Progenitor cell of endocrine pancreas (in vitro differentiated cells): ENCODE measurements at places on chromosomes 3 and 15. TPM values are rescaled to one million over a fixed set of nuclear protein-coding genes. Genes with fewer than 3 reads are reported as not detected.
A peak's percentile ranks its signal among the peaks of the same experiment; 100 is the strongest.

DNA sequence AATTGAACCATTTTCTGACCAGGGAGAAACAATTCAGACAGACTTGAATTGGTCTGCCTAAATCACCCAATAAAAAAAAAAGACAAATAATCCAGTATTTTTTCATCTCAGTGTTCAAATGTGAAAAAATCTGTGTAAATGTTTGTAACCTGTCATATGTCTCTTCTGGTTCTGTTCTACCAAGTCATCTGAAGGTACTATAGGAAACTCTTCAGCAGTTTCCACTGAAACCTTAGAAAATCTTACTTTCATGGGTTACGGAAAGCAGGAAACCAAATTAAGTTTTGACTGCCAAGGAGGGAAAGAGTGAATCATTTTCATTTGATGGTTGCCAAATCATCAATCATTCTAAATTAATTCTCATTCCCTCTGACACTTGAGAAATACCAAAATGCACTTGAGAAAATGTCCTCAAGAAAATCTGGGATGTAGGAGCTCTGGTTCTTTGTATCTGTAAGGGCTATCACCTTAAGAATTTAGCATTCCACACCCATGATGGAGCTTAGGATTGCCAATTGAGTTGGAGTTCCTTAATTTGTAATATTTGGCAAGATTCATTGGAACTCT, 278.2 kb upstream of the KCNH8 start:
- no peak for DNase-seq

- no peak for DNase-seq
These were observed 13.9 kb upstream of the MGLL start for GRCh38 chr3:127835993-127836882.

GRCh38 chr15:32936283-32936918, 218.6 kb downstream of the GREM1 start:
- DNase-seq, result no peak

DNA sequence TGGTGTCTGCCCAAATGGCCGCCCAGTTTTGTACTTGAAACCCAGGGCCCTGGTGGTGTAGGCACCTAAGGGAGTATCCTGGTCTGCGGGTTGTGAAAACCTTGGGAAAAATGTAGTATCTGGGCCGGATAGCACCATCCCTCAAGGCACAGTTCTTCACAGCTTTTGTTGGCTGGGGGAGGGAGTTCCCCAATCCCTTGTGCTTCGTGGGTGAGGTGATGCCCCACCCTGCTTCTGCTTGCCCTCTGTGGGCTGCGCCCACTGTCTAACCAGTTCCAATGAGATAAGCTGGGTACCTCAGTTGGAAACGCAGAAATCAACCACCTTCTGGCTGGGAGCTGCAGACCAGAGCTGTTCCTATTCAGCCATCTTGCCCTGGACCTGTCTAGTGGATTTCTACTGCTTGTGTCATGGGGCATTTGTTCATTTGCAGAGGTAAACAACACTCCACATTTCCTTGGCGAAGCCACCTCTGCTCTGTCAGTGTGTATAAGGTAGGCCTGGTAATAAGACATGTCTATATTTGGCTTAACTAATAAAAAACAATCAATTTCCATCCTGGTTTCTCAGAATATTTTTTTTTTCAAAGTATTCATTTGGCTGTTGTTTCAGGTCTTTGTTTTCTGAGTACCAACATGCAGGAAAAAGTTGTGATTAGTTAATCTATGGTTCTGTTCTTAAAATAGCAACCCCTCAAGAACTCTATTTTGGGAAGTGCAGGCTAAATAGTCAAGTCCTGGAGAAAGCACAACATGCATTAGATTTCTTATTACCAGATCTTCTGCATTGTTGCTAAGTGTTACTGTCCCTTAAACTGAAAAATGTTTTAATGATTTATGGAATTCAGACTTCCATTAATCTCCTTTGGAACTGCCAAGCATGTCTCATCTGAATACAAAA, 304.3 kb downstream of the ZIC1 start:
- no peak for DNase-seq

- DNase-seq, result peak; percentile 85
These were observed 9.4 kb upstream of the MESP1 start for GRCh38 chr15:89760303-89761008.

GRCh38 chr3:60186359-60186758, 1064.9 kb downstream of the FHIT start:
- no peak for DNase-seq

DNA sequence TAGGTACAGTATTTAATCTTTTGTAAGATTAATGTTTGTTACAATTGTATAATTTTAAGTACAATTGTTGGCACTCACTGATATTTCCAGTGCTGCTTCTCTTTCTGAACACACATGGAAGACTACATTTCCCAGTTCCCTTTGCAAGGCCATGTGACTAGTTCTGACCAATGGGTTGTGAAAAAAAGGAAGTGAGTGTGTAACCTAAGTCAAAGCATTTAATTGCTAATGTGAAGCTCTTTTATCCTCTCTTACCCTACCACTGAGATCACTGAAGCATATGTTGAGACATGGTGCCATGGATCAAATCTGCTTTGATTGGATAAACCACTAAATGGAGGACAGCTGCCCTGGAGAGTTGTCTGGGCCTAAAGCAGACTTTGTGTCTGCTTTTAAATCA, 83.9 kb upstream of the PLXND1 start:
- no peak for DNase-seq

- no peak for DNase-seq
These were observed 12.1 kb downstream of the CSNK1G1 start for GRCh38 chr15:64343841-64344240.

DNA sequence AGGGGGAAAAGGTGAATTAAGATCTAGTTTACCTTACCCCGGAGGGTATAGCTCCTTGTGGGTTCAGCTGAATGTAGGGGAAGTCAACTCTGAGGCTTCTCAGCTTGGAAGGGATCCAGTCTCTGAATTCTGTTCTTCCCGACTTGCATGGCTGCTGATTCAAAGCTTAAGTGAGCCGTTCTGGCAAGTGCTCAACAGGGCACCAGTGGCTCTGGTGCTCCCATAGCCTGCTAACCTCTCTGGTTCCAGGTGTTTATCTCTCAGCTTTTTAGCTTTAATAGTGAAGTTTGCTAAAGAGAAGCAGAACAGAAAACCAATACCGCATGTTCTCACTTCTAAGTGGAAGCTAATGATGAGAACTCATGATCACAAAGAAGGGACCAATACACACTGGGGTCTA, 46.3 kb upstream of the RBP1 start:
- no peak for DNase-seq

DNA sequence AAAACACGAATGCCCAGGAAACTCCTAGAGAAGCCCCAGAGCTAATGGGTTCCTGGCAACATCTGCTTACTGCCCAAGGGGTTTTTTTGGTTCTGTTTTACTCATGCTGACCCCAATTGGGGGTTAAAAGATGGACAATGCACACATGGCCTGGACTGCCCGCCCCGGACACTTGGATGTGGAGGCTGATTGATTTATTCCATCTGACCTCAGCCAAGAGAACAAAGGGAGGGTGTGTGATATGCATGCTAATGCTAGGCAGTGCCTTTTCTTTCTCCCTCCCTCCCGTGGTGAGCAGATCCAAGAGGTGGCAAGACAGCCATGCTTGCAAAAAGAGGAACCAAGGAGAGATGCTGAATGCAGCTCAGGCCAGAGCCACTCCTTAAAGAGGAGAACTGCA, 3.3 kb upstream of the LRTM1 start:
- no peak for DNase-seq

- DNase-seq, result no peak
These were observed 8.3 kb downstream of the AKAP13 start for GRCh38 chr15:85388566-85389305.

- no peak for DNase-seq
These were observed 78.4 kb upstream of the MRPS22 start for GRCh38 chr3:139265131-139266016.

The ADAMTS7 gene
- total RNA-seq, result 119 and 127 TPM in 2 replicates

The SEMA3F gene
- total RNA-seq, result 23.6 and 26.5 TPM in 2 replicates

The GATM gene
- 64.1 and 75.5 TPM in 2 replicates for total RNA-seq

The GHRL gene
- total RNA-seq, result 31.8 and 45.8 TPM in 2 replicates

The IL1RAP gene
- 20.0 and 21.0 TPM in 2 replicates for total RNA-seq

The AGBL1 gene
- not detected in 2 replicates for total RNA-seq

The ERICH6 gene
- 0.49 TPM in 1 of 2 replicates, not detected in the other for total RNA-seq

The STARD9 gene
- total RNA-seq, result 1.8 and 2.5 TPM in 2 replicates

The CPLX3 gene
- total RNA-seq, result not detected in 2 replicates

The FANCD2OS gene
- total RNA-seq, result not detected in 2 replicates
